T follicular helper cell (primary cell): ENCODE measurements at places on chromosomes 4 and X.
A peak's percentile ranks its signal among the peaks of the same experiment; 100 is the strongest.

DNA sequence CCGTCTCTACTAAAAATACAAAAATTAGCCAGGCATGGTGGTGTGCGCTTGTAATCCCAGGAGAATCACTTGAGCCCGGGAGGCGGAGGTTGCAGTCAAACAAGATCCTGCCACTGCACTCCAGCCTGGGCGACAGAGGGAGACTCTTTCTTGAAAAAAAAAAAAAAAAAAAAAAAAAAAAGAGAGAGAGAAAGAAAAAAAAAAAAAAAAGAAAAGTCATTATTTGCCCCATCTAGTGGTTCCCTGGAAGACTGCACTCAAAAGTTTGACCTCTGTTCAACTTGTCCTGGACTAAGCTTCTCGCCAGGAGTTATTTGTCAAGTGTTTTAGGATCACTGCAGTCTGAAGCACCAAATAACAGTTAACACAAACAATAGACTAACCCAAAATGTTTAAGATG lies 45.3 kb upstream of the KCTD8 start:
- no peak for DNase-seq

DNA sequence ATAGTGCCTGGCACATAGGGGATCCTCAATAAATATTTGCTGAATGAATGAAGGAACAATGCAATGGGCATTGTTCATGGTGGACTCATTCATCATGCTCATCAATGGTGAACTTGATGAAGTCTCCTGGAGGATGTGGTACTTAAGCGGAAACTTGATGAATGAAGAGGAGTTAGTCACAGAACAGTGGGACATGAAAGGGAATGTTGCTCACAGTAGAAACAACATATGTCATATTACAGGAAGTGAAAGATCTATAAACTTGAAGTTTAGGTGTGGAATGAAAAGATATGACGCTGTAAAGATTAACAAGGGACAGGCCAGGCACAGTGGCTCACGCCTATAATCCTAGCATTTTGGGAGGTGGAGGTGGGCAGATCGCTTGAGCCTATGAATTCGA lies 224.1 kb downstream of the PPP3CA start:
- no peak for DNase-seq

DNA sequence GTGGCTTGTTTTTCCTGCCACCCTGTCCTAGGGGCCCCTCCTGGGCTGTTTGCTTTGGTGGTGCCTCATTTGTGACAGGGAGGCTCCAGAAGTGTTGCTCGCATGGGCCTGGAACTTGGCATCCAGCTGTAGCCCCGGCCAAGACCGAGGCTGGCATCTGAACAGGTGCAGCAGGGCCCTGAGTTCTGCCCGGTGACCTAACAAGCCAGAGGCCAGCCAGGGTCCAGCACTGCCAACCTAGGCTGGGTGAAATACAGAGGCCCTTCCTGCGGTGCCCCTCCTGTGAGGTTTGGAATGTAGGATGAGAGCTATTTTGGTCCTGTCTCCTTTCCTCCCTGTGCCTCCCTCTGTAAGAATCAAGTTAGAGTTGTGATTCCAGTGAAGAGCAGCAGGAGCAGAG lies 58.5 kb downstream of the STARD8 start:
- DNase-seq = no peak

DNA sequence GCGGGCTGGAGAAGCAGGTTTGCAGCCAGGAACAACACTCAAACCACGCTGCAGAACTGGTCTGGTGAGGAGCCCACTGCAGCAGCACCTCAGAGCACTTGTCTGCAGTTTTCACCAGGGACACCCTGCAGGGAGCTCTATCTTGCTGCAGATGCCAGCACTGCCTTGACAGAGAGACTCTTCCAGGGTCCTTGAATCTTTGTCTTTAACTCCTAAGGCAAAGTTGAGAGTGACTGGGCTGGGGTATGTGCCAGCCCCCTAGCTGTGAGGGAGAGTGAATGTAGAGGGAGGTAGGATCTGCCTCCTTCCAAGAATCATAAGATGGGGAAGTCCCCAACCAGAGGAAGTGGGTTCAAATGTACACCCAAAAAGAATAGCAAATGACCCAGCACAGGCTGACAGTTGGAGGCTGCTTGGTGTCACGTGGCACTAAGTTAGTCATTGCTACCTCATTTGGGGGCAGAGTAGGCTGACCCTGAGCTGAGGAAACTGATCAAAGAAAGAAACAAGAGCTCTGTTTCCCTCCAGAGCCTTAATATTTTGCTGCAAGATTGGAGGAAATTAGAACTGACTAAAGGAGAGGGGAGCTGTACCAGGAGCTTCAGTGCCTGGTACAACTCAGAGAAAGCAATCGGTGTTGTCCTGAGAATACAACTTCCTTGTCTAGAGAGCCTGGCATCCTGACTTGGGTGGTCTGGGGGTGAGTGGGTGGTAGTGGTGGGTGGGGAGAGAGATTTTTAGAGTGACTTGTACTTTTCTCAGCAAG lies 28.2 kb upstream of the HUWE1 start:
- peak; percentile 26 for DNase-seq
